Naive thymus-derived CD4-positive, alpha-beta T cell (primary cell): ENCODE measurements at places on chromosomes 7 and 10. TPM values are rescaled to one million over a fixed set of nuclear protein-coding genes. Genes with fewer than 3 reads are reported as not detected.

GRCh38 chr10:88157981-88158465, 294.6 kb downstream of the PTEN start:
- no peak for DNase-seq

The ZNF425 gene
- total RNA-seq: 0.61 TPM

GRCh38 chr10:77926566-77927401, at the start of gene DLG5:
TSS of gene DLG5 (minus strand) at chr10:77926755. CDS start at chr10:77926520, 235 bp downstream.
- no peak for DNase-seq

The ABCF2 gene
- total RNA-seq: 33.7 TPM

DNA sequence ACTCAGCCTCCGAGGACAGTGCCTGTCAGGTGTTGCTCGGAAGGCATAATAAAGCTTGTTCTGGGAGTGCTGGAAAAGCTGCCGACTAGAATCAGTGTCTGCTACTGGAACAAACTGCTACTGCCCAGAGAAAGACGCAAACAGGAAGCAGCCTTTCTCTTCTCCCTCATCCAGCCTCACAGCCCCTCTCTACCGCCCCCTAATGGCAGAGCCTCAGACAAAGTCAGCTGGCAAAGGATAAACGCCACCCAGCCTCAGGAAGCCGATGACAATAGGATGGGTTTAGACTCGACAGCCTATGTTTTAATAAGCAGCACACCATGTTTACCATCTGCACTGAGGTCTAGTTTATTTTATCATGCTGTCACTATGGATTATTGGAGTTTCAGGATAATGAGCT, 169.5 kb upstream of the LYZL1 start:
- DNase-seq: no peak

DNA sequence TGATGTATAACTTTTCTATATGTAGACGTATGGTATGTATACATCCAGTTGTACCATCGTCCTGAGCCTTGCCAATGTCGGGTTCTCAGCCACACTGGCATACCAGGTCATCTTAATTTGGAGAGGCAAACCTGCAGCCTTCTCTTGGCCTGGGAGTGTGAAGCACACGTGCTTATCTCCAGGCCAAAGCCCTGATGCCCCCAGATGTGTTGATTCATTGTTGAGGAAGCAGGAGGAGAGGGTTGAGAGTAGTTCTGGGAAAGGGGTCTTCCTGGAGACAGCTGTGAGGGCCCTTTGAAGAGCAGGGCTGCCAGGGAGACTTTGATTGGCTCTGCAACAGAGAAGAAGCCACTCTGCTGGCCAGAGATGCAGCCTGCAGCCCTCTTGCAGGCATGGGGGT, 155.6 kb downstream of the ARHGAP21 start:
- no peak for DNase-seq

GRCh38 chr10:15370212-15370855, 755 bp downstream of the FAM171A1 start:
- DNase-seq: peak; percentile 9

GRCh38 chr10:88066876-88067275, 203.5 kb downstream of the PTEN start:
- peak; percentile 68 for DNase-seq
